ENCODE measurements at places on chromosomes 16 and 17.

- peak; percentile 19 for DNase-seq
Measured at GRCh38 chr16:81136390-81137335, 40.5 kb upstream of the GCSH start.

DNA sequence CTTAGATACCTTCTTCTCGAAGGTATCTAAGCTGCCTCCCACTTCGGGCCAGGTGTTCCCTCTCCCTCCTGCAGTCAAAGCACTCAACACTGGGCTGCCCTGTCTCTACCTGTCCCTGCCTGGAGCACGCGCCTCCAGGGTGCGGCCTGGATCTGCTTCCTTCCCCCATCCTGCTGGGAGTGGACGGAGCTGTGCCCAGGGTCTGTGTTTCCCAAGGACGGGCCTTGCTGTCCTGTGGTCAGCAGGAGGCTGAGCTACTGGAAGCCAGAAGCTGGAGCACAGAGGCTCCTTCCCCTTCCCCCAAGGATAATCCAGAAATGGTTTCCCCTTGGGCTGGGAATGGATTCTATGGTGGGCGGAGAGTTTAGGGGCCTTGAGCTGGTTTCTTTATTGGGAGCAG lies 16.7 kb downstream of the LLGL2 start:
- no peak for DNase-seq

GRCh38 chr16:75558846-75559401 lies 2.9 kb upstream of the TMEM231 start:
- DNase-seq: no peak

GRCh38 chr17:11454096-11454495 lies 144.2 kb upstream of the DNAH9 start:
- DNase-seq: no peak

GRCh38 chr16:23248261-23249194 lies 53.6 kb upstream of the SCNN1B start:
- no peak for DNase-seq

DNA sequence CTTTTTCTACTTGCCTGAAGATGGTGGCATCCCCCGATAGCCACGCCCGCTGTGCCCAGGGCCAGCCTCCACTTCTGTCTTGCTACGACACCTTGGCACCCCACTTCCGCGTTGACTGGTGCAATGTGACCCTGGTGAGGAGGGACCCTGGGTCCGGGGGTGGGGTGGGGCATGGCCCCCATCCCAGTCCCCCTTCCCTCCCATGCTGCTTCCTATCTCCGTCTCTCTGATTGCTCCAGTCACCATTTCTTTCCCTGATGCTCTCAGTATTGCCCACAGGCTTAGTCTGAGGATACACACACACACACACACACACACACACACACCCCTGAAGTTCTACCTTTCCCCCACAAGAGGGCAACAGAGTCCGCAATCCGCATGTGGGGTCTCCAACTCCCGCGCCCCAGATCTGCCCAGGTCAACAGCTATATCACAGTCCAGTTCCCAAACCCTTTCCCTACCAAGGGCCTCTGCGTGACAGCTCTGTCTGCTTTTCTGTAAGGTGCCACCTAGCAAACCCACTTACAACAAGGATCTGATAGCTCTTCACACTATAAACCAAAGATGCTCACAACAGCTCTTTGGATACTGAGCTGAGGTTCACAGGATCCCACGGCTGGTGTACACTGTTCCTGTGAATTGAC lies 3.4 kb downstream of the SGCA start:
- peak; percentile 22 for DNase-seq

DNA sequence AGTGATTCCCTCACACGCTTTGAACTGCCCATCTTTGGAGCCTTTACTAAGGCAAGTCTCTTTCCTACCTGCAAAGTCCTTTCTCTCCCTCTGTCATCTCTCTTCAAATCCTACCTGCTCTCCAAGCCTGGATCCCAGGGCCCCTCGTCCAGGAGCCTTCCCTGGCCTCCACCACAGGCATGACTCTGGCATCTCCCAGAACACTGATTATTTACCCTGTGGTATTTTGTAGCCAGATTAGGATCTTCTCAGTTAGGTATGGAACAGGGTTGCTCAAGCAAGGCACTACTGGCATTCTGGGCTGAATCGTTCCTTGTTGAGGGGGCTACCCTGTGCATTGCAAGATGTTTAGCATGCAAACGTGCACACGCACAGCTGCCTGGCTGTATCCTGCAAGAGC lies 31.9 kb upstream of the POLR3E start:
- DNase-seq: no peak

All from occipital lobe (tissue), 3 donors.